Hypothalamus (tissue), 51 donors: ENCODE measurements at places on chromosomes 4 and X.
A peak's percentile ranks its signal among the peaks of the same experiment; 100 is the strongest.

DNA sequence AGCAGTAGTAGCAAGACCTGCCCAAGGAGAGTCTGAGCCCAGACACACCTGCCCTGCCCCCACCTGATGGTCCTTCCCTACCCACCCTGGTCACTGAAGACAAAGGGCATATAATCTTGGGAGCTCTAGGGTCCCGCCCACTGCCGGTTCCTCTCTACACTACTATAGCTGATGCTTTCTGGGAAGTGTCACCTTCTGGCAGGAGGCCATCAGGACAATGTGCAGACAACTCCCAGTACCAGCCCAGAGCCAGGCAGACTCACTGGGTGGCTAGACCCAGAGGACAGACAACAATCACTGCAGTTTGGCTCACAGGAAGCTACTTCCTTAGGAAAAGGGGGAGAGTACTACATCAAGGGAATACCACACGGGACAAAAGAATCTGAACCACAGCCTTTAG is 312.7 kb downstream of the SPRY1 start:
- no peak for DNase-seq

GRCh38 chr4:99202536-99202935 is 16.5 kb downstream of the ADH6 start:
- no peak for DNase-seq

DNA sequence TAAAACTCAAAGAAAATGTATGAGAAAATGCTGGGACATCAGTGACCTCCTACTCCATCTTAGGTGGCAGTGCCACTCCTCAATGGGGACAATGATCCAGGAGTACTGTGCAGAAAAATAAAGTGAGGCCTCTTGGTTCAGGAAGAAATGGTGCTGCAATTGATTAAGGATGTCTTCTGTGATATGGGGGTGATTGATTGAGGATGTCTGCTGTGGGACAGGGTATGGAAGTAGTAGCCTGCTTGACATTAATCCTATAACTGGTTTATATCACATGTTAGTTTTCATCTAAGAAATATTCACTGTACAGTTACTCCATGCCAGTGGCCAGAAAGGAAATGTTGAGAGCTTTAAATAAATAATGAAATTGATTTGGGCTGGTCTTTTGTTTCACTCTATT is 20.5 kb downstream of the OTOP1 start:
- no peak for DNase-seq

GRCh38 chr4:172986114-172986513 is 182.5 kb upstream of the GALNT7 start:
- DNase-seq = no peak

DNA sequence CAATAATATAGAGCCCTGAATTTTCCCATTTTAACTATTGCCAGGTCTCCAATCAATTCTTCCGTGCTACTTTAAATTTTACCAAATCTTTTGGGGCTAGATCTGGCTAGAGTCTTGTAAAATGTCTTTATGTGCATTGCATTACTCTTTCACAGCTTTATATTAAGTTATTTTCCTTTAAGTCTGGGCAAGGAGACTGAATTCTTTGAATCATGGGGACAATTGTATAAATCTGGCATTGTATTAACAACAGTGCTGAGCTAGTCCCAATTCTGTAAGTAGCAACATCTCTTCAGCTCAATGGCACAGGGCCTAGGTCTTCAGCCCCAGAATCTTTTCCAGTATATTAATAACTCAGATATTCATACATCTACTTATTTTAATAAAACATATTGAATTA is 1080.4 kb upstream of the INTU start:
- no peak for DNase-seq

GRCh38 chr4:178086320-178086719 is 644.1 kb upstream of the AGA start:
- no peak for DNase-seq

DNA sequence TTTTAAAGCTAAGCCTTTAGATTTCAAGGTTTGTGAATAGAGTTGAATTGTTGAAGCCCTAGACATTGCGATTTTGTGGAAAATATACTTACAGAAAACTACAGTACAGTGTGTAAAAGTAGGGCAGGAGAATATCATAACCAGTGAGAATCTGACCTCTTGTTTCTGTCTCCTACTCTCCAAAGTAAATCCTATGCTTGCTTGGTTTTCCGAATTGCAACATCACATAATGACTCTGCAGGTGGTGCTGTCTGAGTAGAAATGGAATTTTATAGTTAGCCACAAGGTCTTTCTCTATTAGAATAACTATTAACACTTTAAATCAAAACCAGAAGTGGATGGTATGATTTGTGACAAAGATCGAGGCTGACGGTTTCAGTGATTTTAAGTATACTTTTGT is 505.6 kb downstream of the RAPGEF2 start:
- no peak for DNase-seq

DNA sequence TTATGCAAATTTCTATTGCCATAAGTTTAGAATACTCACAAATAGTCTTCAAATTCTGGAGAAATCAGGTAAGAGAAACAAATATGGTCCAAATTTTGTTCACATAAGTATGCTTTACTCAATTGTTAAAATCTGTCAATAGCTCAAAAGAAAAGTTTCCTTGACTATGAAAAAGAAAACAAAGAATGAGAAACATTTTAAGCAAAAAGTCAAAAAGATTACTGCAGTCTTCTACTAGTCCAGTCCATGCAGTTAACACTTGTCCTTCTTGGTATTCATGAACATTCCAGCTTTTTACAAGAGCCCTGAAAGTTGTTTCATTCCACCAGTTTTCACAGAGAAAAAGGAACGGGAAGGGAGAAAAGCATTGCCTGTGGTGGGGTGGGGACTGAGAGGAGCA is 54.7 kb upstream of the ZXDA start:
- DNase-seq = no peak

- DNase-seq = peak; percentile 37
Measured at GRCh38 chr4:145098675-145099037, 545 bp downstream of the ABCE1 start.

DNA sequence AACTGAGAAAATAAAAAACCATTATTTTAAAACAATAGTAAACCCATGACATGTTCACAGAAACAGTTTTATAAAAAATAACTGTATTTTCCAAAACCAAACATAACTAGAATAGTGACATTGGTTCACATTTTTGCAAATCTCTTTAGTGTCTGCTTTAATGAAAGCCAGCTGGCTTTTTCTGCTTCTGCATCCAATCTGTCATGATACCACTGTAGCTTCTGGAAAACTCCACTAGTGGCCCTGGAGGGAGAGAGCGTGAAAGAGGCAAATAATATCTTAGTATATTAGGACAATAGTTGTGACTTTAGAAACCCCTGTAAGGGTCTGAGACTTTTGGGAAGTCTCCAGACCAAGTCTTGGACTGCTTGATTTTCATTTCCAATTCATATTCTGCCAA is 31.1 kb downstream of the FGFBP1 start:
- no peak for DNase-seq

- no peak for DNase-seq
Measured at GRCh38 chr4:82403725-82404124, 26.5 kb downstream of the HNRNPDL start.

DNA sequence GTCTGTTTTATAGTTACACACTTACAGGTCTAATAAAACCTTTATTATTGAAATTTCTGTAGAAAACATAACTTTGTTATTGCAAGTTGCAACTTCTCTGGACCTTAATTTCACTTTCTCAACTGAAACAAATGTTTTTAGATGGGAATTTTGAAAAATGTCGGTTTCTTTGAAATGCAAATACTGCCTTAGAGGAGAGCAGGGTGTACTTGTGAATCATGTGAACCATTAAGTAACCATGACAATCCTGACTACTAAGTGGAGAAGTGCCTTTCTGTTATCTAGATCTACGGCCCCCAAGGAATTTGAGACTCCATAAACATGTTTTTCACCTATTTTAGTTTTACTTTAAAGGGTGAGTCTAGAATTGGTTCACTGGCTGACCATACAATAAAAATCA is 8.5 kb upstream of the ARMCX2 start:
- no peak for DNase-seq

DNA sequence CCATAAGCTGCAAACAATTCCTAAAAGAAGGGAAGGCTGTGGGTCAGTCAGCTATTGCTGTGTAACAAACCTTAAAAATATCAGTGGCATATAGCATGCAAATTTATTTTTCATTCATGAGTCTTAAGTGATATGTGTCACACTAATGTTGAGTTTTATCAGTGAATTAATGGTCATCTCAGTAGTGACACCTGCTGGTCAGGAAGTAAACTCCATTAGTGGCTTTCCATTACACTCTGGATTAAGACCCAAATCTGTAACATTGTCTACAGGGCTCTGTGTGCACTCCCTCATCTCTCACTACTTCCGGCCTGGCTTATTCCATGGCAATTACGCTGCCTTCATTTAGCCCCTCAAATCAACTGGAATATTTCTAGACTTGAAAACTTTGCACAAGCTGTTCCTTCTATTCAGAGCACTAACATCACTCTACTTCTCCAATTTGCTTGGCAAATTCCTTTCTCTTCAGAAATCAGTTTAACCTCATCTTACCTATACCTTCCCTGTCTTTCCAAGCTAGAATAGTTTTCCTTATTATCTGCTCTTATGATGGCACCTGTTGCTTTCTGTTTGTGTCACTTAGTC is 217.3 kb upstream of the TAPT1 start:
- no peak for DNase-seq

DNA sequence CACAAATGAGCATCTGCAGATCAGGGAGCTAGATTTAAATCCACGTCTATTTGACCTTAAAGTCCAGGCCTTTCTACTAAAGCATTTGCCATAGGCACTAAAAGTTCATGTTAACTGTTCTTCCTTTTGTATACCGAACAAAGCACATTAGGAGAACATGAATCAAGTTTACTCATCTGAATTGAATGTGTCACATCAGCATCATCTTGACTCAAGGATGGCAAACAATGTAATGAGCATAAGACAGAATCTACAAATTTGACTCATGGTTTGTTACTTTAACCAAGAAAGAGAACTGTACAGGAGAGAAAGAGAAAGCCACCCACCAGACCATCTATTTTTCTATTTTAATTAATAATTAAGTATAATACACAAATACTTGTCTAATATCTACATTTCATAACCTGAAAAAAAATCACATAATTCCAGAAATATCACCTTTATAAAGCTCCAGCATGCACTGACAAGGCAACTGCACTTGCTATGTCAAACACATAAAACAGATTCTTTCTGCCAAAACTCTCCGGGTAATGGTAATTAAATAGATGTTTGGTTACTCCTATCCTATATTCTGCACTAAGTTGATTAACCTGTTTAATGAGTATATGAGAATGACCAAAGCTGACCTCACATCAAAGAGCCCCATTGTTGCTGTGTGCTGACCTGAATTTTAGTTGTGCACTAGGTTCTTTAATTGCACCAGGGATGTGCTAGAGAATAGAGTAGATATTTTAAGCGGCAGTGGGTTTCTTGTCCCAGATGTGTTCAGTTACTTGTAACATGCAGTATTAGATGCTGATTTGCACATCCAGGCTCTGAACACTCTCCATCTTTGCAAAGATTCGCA is 42.5 kb upstream of the LEF1 start:
- DNase-seq = no peak

DNA sequence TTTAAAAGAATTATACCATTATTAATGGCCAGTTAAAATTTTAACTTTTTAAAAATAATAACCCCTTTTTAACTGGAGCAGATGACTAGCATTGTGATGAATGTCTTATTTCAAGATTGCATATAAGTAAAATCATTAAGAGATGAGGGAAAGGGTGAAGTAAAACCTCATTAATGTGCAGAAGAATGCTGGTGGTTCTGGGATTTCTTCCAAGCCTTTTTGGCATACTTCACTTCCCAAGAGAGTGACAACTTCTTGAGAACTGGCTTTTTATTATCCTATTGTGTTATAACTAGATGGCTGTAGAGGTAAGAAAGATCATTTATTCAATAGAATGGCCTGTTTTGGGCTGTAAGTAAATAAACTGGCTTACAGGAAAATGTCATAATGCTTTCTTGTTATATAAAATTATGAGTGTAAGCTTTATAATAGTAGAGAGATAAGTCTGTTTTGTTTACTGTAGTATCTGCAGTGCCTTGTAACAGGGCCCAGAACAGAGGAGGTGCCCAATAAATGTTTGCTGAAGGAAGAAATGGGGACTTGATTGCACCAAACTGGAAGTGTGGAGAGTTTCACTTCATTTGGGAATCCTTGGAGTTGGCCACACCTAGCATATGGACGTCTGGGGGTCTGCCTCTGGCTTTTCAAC is 242.9 kb upstream of the PITX2 start:
- no peak for DNase-seq

GRCh38 chr4:189232274-189232673 is 708.4 kb upstream of the FRG1 start:
- no peak for DNase-seq

DNA sequence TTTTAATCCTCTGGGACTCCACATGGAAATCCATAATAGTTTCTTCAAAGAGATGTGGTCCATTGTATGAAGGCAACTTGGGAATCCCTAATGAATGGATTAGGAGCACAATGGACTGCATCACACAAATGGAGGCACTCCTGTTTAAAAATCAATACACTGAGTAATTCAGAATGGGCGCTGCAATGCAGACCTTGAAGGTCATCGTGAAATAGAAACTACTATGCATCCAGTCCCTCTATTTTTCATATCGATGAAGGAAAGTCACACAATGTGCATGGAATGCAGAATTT is 98.8 kb upstream of the EGFL6 start:
- no peak for DNase-seq

- no peak for DNase-seq
Measured at GRCh38 chrX:77768787-77769186, 17.2 kb downstream of the ATRX start.

DNA sequence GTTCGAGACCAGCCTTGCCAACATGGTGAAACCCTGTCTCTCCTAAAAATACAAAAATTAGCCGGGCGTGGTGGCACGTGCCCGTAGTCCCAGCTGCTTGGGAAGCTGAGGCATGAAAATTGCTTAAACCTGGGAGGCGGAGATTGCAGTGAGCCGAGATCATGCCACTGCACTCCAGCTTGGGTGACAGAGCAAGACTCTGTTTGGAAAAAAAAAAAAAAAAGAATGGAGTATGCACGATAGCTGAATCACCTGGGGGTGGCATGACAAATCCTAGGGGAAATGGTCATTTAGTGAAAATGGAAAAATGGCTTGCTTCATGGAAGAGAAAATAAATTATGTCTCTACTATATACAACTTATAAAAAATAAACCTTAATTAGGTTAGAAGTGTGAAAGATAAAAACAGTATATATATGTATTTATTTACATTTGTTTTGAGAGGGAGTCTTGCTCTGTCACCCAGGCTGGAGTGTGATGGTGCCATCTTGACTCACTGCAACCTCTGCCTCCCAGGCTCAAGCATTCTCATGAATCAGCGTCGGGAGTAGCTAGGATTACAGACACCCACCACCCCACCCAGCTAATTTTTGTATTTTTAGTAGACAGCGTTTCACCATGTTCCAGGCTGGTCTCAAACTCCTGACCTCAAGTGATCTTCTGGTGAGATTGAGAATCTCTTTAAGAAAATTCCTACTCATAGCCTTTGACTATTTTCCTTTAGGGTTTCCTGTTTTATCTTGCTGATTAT is 19.3 kb upstream of the ING2 start:
- no peak for DNase-seq

- DNase-seq = no peak
Measured at GRCh38 chr4:119615068-119615719, 13.4 kb downstream of the PDE5A start.

GRCh38 chr4:168710353-168710946 is 213.6 kb downstream of the PALLD start:
- DNase-seq = peak; percentile 13
